Brain microvascular endothelial cell (primary cell): ENCODE measurements at places on chromosomes 7 and 10.

DNA sequence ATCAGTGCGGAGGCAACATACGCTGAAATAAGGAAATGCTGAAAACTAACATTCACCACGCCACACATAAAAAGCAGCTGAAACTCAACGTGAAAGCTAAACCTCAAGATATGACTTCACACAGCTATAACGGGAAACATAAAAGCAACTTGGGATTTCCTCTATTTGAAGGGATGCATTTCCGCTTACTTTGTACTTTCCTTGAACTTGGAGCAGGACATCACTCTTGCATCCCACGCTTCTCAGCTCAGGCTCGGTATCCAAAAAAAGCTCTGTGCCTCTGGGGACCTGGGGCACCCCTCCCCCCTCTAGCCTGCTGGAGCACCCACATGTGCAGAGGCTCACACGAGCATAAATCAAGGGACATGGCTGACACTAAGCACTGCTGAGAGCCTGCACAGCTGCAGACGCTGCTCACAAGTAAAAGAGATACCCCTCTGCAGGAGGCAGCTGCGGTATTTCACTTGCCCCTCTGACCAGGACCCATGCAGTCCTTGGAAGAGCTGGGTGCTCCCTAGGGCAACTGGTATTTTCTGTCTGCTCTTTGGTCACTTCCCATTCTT, 34.2 kb downstream of the PARD3 start:
- DNase-seq = peak; percentile 40

GRCh38 chr10:11877591-11877905, 54.4 kb downstream of the PROSER2 start:
- DNase-seq = no peak

- DNase-seq = no peak
Measured at GRCh38 chr7:47905076-47905920, 43.0 kb downstream of the PKD1L1 start.

DNA sequence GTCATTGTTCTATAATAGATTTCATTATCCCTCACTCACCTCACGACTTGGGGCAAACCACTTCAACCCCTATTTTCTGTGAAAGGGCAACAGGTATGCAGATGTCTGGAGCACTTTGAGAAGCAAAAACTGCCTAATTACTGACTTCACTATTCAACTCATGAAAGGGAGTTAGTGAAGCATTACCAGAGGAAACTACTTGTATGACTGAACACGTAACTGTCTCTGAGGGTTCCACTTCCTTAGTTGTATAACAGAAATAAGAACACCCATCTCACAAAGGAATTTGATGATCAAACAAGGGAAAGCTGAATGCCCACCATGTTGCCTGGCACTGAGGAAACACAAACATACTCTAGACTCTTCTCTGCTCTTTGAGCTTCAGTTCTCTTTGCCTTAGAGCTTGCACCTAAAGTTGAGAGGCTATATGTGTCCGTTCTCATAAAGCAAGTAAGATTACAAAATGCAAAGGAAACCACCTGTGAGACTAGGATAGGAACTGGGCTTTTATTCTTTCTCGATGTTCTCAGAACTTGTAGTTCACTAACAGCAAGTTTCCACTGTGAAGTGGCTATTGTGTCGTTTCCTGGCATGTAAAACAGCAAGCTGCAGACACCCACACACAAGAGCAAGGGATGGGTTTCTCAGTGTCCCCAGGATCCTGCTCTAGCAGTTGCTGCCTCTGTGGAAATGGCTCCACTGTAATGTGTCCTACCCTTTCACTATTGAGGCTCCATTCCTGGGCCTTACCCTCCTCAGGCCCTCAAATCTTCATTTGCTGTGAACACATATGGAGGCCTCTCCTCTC, 2.6 kb downstream of the TMEM243 start:
- no peak for DNase-seq

DNA sequence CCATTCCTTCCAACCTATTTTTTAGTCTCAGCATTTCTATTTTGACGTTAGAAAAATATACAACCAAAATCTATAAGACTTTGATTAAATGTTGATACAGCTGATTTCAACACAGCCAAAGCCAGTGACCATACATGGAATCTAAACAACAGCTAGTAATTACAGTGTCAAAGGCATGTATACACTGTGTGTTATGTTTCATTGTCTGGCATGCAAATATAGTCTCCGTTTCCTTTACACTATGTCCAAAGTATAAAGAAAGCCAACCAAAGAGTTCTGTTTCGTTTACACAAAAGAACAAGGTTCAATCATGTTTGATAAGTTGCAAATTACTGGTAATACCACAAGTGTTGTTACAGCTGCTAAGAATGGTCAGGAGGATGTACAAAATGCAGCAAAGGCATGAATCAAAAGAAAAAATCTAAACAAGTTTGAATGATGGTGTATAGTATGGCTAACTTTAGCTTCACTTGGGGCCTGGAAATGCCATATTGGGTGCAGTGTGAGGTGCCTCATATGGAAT, 268.3 kb upstream of the FERD3L start:
- DNase-seq = no peak

- DNase-seq = peak; percentile 74
Measured at GRCh38 chr10:70673043-70673928, 980 bp downstream of the ADAMTS14 start.

- DNase-seq = no peak
Measured at GRCh38 chr7:113404245-113404644, 285.9 kb upstream of the SMIM30 start.

- DNase-seq = no peak
Measured at GRCh38 chr7:27073076-27073475, 22.7 kb downstream of the HOXA1 start.

DNA sequence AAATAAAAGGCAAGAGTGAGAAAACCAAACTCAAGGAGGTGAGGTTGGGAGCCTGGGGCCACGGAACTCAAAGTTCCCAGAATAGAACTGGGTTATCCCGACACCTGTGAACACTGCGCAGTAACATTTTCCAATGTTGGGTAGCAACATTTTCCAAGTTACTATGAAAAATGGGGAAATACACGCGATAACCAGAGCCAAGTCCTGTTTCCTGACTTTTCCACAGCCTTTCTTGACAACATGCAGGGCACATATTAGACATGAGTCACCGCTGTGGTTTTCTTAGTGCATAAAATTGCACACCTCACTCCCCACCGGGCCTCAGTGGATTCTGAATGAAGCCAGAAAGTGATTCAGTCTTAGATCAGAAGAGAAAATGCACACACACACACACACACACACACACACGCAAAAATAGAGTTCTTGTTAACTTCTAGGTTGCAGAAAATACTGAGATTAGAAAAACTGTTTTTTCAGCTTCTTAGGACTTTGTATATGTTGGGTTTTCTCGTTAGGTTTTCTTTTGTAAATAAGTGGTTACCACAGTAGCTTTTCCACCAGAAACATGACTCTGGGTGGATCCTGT, 70.0 kb downstream of the CAMK1D start:
- DNase-seq = peak; percentile 98

DNA sequence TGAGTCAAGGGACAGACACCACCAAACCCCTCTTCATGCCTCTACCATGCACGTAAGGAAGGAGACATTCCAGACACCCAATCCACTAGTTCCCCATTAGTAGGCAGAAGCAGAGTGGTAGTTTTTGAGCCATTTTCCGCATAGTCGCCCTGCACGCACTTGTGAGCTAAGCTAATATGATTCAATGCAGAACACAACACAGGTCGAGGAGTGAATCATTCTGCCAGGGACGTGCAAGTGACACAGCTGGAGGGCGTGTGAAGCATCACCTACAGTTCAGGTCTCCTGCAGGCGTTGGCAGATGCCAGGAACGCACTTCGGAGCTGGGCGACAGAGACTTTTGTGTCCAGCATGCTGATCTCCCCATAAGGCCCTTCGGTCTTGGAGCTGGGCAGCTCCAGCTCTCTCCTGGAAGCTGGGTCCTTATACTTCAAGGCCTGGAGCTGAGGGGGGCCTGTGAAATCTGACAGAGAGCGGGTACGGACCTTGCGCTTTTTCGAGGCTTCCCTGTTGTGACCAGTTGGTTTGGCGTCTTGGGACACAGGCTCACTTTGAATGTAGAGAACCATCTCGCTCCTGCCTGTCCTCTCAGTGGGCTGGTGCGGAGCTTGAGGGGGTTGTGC, 102.4 kb downstream of the SVIL start:
- DNase-seq = no peak
